Stimulated activated CD4-positive, alpha-beta T cell treated with anti-CD3 and anti-CD28 coated beads, TNF-alpha, amount 100 ng/mL, for 1 hour (primary cell): ENCODE measurements at places on chromosomes 5 and 9.
A peak's percentile ranks its signal among the peaks of the same experiment; 100 is the strongest.

- DNase-seq: no peak
These were observed 217.1 kb downstream of the TSSK1B start for GRCh38 chr5:113217619-113218184.

DNA sequence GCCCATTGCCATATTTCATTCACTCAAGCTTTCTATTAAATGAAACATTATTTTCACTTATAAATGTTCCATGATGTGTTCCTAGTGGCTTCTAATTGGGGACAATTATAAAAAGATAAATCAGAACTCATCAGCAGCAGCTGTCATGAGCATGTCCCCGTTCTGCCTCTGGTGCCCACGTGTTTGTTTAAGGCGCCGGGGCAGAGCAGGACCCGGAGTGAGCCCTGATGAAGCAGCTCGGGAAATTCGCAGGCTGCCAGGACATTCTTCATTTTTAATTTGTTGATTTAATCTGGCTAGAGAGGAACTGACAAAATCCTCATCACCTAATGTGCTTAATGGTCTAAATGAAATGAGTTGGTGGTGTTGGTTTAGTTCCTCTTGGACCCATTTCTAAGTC, 475.0 kb downstream of the CTNND2 start:
- DNase-seq: no peak

DNA sequence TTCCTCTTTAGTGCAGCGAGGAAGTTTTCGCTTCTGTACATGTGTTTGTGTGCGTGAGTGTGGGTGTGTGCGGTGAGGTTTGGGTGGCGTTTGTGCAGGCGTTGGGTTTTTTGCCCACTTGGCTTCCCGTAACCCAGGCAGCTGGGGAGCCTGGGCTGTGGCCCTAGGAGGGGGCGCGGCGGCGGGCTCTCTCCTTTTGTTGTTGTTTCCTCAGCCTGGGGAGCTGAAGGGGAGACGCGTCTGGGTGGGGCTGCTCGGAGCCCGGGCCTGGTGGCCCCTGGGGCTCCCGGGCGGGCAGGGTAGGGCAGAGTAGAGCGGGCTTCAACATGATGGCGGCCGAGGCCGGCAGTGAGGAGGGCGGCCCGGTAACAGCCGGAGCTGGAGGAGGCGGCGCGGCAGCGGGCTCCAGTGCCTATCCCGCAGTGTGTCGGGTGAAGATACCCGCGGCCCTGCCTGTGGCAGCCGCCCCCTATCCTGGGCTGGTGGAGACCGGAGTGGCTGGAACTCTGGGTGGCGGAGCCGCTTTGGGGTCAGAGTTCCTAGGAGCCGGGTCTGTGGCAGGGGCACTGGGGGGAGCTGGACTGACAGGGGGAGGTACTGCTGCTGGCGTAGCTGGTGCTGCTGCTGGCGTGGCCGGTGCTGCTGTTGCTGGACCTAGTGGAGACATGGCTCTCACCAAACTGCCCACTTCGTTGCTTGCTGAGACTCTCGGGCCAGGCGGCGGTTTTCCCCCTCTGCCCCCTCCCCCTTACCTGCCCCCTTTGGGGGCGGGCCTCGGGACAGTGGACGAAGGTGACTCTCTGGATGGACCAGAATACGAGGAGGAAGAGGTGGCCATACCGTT, 665 bp downstream of the RASA1 start:
- DNase-seq: peak; percentile 56

DNA sequence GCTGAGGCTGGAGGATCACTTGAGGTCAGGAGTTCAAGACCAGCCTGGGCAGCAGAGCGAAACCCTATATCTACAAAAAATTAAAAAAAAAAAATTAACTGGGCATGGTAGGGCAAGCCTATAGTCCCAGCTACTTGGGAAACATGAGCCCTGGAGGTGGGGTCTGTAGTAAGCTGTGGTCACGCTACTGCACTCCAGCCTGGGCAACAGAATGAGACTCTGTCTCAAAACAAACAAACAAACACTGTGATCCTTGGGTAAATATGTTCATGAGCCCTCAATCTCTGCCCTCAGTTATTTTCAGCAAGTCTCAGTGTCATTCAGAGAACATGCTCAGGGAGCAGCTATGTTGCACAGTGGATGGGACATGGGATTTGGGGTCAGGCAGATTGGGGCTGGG, 76.2 kb downstream of the PTTG1 start:
- DNase-seq: no peak

DNA sequence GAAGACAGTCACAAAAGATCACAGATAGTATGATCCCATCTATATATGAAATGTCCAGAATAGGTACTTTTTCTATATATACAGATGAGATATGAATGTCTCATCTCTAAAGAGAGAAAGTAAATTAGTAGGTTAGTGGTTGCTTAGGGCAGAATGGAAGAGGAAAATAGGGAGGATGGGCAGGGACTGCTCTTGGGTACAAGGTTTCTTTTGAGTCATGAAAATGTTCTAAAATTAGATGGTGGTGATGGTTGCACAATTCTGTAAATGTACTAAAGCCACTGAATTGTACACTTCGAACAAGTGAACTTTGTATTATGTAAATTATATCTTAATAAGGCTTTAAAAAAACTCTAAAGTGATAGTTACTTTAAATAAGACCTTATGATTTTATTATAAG, 59.6 kb upstream of the GRAMD2B start:
- no peak for DNase-seq

- no peak for DNase-seq
These were observed 51.4 kb downstream of the PPIC start for GRCh38 chr5:122985006-122985700.

- DNase-seq: no peak
These were observed 24.7 kb upstream of the LECT2 start for GRCh38 chr5:135979510-135979909.

GRCh38 chr9:37984672-37985611, 81.0 kb upstream of the SLC25A51 start:
- no peak for DNase-seq

- no peak for DNase-seq
These were observed 6.8 kb downstream of the CA9 start for GRCh38 chr9:35680331-35681105.

GRCh38 chr9:4927043-4927471, 58.0 kb upstream of the JAK2 start:
- DNase-seq: no peak

DNA sequence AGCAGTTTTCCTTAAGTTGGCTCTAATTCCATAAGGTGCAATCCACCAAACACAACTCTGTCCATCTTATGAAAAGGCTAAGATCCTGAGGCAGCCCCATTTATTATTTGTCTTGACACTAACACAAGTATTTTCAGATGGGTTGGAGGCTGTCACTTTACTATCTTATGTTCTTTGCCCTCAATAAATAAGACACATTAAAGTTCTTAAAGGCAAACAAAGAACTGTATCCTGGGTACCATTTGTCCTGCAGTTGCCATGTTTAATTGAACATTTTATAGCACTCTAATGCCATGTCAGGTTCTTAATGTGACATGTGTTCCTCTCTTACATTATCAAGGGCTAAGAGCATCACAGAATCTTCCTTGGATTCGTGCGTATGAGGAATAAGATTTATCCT, 189.5 kb upstream of the SNX2 start:
- DNase-seq: no peak

DNA sequence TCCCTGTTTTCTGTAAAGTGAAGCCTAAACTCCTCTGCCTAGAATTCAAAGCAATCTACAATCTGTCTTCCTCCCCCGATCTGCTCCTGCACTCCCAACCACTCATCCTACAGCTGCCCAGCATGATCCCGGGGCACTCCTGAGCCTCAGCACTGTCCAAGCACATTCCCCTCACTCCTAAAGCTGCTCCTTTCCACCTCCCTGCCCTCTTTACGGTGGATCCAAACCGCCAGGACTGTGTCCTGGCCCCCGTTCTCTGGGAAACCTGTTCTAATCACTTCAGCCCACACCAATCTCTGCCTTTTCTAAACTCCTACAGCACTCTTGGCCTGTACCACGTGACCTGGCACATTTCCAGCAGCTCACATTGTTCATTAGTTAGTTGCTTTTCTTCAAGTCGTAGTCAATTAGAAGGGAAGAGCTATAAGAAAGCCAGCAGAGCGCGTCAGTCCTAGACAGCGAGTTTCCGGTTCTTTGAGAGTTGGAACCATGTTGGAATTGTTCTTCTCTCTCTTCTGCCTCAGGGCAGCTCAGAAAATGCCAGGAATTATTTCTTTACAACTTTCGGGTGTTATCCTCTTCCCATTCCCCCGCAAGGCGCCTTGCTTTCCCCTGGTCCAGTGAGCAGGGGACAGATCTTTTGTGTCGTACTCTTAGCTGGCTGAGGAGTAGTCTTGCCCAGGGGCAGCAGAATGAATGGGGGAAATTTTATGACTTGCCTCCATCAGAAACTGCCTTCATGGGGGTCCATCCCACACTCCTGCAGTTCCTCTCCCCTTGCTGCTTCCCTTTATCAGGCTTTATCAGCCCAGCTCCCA, 60.7 kb downstream of the NRG2 start:
- DNase-seq: no peak

DNA sequence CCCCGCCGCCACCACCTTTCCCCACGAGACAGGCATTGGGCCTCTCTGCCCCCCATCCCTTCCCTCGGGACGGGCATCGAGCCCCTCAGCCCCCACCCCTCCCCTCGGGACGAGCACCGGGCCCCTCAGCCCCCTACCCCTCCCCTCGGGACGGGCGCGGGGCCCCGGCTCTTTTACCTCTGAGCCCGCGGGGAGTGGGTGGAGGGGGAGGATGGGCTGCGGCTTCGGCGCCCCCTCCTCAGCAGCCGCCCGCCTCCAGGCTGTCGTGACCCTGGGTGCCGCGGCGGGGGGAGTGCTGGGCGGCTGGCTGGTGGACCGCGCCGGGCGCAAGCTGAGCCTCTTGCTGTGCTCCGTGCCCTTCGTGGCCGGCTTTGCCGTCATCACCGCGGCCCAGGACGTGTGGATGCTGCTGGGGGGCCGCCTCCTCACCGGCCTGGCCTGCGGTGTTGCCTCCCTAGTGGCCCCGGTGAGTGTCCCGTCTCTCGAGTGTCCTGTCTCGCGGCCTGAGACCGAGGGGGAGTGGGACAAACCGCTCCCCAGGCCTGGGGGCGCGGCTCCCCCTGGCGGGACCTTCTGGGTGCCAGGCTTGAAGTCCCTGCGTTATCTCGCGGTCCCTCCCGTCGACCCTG, 791 bp downstream of the SLC2A8 start:
- no peak for DNase-seq

DNA sequence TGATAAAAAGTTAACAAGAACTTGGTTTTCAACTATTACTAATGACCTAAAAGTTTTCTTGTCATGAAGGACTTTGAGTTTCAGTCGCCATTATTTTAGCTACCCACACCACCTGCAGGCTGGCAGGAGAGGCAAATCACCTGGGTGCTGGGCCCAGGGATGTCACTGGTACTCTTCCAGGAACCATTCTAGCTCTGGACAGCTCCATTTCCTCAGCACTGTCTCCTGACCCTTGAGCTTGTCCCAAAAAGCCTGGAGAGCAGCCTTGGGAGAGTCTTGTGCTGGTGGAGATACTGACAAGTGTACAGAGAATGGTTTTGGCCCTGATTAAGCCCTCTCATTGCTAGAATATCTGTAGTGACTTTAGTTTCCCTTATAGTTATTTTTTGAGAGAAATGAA, 1924.1 kb upstream of the WWC1 start:
- DNase-seq: no peak

GRCh38 chr5:76545184-76545583, 78.0 kb downstream of the F2RL2 start:
- no peak for DNase-seq

DNA sequence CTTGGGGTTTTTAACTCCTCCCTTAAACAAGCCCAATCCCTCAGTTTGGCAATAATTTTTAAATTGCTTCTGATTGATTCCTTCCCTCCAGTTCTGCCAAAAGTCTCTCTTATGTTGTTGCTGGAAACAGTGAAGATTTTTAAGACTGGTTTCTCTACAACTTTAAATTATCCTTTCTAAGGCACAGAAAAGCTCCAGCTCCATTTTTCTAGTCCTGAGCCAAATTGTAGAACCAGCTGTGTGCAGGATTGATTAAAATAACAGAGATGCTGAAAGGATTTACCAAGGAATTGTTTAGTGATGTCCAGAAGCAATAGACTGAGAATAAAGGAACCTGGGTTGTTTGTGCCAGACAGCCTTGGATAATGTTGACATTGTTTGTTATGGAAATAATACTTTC, 111.3 kb downstream of the NUDT12 start:
- no peak for DNase-seq

DNA sequence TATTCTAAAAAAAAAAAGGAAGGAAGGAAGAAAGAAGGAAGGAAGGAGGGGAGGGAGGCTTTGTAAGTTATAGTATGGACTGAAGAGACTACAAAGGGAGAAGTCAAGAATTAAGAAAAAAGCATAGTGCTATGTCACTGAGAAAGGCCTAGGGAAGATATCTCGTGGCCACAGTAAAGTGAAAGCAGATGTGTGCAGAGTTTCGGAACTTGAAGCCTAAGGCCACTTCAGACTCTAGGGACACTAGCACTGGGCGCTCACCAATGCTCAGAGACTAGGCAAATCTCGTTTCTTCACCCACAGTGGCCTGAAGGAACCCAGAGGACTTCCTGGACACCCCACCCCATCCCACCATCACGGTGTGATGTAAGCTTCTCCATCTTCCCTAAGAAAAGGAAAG, 181.4 kb upstream of the TRPM3 start:
- DNase-seq: no peak

- DNase-seq: no peak
These were observed 42.0 kb downstream of the THBS4 start for GRCh38 chr5:80077051-80077714.

- DNase-seq: no peak
These were observed 31.3 kb upstream of the HSPA9 start for GRCh38 chr5:138606378-138607064.

DNA sequence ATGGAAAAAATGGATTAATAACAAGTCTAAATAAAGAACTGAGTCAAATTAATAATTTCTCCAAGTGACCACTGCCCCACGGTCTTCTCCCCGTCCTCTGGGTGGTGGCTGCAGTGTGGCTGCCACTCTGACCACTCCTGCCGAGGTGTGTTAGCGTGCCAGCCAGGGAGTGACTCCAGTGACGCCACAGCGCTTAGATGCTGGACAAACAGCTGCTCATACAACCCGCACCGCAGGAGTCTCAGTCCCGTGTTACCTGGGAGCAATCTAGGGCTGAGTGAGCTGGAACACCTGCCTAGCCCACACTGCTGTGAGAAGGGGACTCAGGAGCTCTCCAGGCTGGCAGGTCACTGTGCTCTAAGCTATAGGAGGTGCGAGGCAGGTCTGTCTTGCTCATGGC, 10.2 kb downstream of the MAPK9 start:
- DNase-seq: no peak
